ENCODE measurements at places on chromosomes 13 and 19. TPM values are rescaled to one million over a fixed set of nuclear protein-coding genes. Genes with fewer than 3 reads are reported as not detected.

GRCh38 chr19:3880471-3881271 lies at the start of gene ATCAY:
Gene ATCAY, plus strand, starts transcription at chr19:3880685. Its CDS starts 5,083 bp downstream, at chr19:3885768.
- peak within 1 kb of the TSS; percentile 80 for H3K27ac ChIP-seq
- peak; percentile 89 for DNase-seq
- peaks cover 44% of the 10 kb centered on the region for H3K27me3 ChIP-seq
- H3K4me3 ChIP-seq, result peak within 1 kb of the TSS; percentile 77
- H3K36me3 ChIP-seq, result no peaks in the 10 kb centered on the region

GRCh38 chr19:15288146-15288963 lies 44.0 kb downstream of the BRD4 start:
- no peaks in the 10 kb centered on the region for H3K27me3 ChIP-seq
- H3K4me1 ChIP-seq, result peaks cover 18% of the 10 kb centered on the region
- H3K4me3 ChIP-seq, result no peak overlapping the region

GRCh38 chr13:102770435-102770834 lies 3.2 kb downstream of the TEX30 start:
- H3K4me1 ChIP-seq, result no peaks in the 10 kb centered on the region
- DNase-seq, result no peak
- H3K27me3 ChIP-seq, result no peaks in the 10 kb centered on the region
- no peak overlapping the region for H3K4me3 ChIP-seq
- H3K36me3 ChIP-seq, result peaks cover 17% of the 10 kb centered on the region
- H3K27ac ChIP-seq, result no peak overlapping the region

DNA sequence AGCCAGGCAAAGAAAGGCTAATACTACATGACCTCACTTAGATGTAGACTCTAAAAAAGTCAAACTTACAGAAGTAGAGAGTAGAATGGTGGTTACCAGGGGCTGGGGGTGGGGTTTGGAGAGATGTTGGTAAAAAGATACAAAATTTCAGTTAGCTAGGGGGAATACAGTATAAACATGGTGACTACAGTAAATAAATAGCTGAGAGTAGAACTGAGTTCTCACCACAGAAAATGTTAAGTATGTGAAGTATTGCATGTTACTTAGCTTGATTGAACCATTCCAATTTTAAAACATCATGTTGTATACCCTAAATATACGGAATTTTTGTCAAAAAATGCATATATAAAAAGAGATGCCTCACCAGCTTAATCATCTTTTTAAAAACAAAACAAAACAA lies 67.5 kb upstream of the DOCK9 start:
- DNase-seq, result no peak

DNA sequence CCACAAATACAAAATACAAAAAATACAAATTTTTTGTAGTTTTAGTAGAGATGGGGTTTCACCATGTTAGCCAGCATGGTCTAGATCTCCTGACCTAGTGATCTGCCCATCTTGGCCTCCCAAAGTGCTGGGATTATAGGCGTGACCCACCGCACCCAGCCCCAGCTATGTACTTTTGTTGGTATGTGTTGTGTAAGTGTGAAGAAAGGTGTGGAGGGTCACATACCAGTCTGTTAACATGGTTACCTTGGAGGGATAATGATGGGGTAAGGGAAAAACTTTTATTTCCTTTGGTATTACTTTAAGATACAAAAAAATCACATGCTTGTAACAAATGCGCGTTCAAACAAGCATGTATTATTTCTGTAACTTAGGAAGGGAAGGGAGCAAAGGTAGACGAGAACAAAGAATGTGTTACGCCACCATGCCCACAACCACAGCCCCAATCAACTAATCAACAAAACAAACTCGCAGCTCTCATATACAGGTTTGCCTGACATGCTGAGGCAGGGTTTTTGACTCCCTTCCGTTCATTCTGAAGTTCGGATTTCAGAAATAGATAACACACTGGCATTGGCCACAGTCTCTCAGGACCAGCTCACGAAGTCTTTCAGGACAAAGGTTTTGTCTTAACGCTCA lies 13.5 kb upstream of the VWA8 start:
- no peak overlapping the region for H3K27ac ChIP-seq
- H3K36me3 ChIP-seq, result no peaks in the 10 kb centered on the region
- no peaks in the 10 kb centered on the region for H3K27me3 ChIP-seq
- peaks cover 10% of the 10 kb centered on the region for H3K4me1 ChIP-seq
- DNase-seq, result no peak

- no peaks in the 10 kb centered on the region for H3K36me3 ChIP-seq
- no peak overlapping the region for H3K27ac ChIP-seq
- H3K4me1 ChIP-seq, result no peaks in the 10 kb centered on the region
- no peaks in the 10 kb centered on the region for H3K27me3 ChIP-seq
- DNase-seq, result no peak
- H3K4me3 ChIP-seq, result no peak overlapping the region
Observed at GRCh38 chr13:33316890-33317289, 31.3 kb upstream of the STARD13 start.

- H3K4me3 ChIP-seq, result no peak overlapping the region
- peak; percentile 64 for DNase-seq
- no peaks in the 10 kb centered on the region for H3K27me3 ChIP-seq
- no peaks in the 10 kb centered on the region for H3K36me3 ChIP-seq
- H3K4me1 ChIP-seq, result no peaks in the 10 kb centered on the region
Observed at GRCh38 chr13:103104340-103104739, 38.1 kb upstream of the SLC10A2 start.

PHF11 gene
- 23.1 TPM for total RNA-seq

SIGLEC12 gene
- total RNA-seq, result not detected

NKPD1 gene
- 0.05 TPM for total RNA-seq

DACT3 gene
- total RNA-seq, result 0.15 TPM
